Activated CD4-positive, alpha-beta T cell treated with anti-CD3 and anti-CD28 coated beads, Interleukin-2, Interleukin-6, amounts not matched to agents 100 ng/mL and 50 ng/mL, durations not matched to agents 16 hours and 8 hours (primary cell): ENCODE measurements at places on chromosomes 6 and 20.
A peak's percentile ranks its signal among the peaks of the same experiment; 100 is the strongest.

DNA sequence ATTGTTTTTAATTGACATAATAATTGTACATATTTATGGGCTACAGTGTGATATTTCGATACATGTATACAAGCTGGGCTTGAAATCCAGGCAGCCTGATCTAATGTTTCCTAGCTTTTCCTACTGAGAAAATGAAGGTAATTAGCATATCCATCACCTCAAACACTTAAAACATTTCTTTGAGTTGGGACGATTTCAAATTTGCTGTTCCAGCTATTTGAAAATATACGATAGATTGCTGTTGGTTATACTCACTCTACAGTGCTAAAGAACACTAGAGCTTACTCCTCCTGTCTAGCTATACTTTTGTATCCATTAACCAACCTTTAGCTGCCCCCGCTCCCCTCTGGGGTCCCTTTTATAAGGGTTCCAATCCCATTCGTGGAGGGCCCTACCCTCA is 4.7 kb downstream of the LHFPL5 start:
- no peak for DNase-seq

GRCh38 chr20:43838703-43839060 is 76.0 kb upstream of the TOX2 start:
- DNase-seq = peak; percentile 55

GRCh38 chr20:38589967-38590675 is 9.1 kb downstream of the ADIG start:
- no peak for DNase-seq

GRCh38 chr6:2643935-2644539 is 106.7 kb downstream of the MYLK4 start:
- DNase-seq = no peak

GRCh38 chr20:53935344-53936084 is 134.9 kb downstream of the BCAS1 start:
- DNase-seq = no peak

DNA sequence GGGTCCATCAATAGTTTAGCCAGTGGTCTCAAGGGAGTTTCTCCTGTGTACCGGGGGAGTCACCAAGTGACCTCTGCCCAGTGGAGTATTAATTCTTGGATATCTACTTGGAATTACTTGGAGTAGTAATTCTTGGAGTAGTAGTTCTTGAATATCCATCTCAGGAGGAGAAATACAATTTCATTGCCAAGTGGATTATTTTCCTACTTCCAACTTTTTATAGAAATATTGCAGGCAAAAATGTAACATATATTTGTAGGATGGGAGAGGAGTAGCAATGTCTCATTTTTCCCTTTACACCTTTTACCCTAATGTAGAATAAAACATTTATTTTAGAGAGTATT is 91.6 kb upstream of the FAM184A start:
- no peak for DNase-seq

- DNase-seq = no peak
Observed at GRCh38 chr20:38275815-38276550, 15.4 kb upstream of the KIAA1755 start.

- DNase-seq = no peak
Observed at GRCh38 chr6:7106215-7106751, 1.5 kb upstream of the RREB1 start.

GRCh38 chr20:41370176-41370575 is 3.6 kb upstream of the EMILIN3 start:
- DNase-seq = no peak

DNA sequence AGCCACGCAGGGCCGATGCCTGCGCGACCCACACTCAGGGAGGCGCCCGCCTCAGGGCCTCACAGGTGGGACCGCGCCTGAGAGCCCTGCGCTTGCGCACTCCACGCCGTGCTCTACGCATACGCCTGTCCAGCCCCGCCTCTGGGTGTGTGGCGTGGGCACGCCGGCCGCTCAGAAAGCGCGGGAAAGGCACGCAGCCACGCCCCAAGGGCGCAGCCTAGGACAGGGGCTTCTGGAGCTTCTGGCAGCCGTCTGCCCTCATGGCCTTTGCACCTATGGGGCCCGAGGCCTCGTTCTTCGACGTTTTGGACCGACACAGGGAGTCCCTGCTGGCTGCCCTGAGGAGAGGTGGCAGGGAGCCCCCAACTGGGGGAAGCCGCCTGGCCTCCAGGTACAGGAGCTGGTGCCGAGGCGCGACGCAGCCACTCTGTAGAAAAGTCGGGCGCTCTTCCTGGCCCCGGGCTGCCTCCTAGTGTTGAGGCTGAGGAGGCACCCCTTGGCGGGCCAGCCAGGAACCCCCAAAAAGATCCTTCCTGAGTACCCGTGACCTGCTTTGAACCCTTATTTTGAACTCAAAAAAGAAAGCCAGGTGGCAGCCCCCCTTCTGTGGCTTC is at the start of gene SPO11:
Gene SPO11, plus strand, starts transcription at position 196 of the 614 bp plus-strand sequence. Its CDS starts 65 bp downstream, at position 261.
- no peak for DNase-seq

DNA sequence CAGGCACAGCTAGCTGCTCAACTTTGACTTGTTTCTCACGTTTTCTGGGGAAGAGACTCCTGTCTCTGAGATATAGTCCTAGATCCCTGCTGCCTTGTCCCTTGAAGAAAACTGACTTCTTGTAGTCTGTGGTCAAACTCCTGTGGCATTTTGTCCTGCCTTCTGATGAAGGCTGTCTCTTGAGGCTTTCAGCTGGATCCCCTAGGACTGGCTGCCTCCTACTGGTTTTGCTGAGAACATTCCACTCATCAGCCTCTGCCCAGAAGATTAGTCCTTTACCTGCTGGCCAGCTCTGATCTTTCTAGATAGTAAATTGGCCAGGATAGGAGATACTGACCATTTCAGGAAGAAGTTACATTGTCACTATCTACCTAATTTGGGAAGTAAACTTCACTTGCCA is 71.9 kb upstream of the CNR1 start:
- peak; percentile 4 for DNase-seq

- DNase-seq = no peak
Observed at GRCh38 chr6:109088995-109089394, 5.7 kb downstream of the SESN1 start.

DNA sequence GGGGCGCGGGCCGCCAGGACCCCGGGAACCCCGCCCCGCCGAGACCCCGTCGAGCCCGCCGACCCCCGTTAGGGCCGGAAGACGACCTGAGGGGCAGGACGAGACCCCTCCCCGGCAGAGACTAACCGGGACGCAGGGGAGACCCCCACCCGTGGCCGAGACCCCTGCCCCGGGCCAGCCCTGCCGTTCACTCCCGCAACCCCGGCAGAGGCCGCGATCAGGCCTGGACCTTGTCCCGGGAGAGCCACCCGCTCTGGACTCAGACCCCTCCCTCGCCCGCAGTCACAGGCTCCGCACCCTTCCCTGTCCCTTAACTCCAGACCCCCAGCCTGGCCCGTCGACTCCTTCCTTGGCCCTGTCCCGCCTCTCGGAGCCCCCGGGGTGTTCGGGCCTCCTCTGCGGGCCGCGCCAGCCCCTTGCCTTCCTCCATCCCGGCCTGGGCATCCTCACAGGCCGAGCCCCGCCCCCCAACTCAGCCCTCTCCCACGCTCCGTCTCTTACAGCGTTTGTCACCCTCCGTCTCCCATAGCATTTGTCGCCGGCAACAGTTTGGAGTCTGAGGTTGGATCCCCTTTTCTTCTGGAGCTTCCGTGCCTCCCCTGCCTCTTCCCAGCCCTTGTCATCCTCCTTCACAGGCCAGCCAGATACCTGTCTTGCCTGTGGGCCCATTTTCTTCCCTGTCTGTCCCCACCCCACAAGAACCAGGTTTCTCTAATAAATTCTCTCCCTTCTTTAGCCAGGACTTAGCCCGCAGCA is 569 bp downstream of the TCEA2 start:
- DNase-seq = no peak

- DNase-seq = no peak
Observed at GRCh38 chr6:128078276-128078675, 177.4 kb upstream of the THEMIS start.

DNA sequence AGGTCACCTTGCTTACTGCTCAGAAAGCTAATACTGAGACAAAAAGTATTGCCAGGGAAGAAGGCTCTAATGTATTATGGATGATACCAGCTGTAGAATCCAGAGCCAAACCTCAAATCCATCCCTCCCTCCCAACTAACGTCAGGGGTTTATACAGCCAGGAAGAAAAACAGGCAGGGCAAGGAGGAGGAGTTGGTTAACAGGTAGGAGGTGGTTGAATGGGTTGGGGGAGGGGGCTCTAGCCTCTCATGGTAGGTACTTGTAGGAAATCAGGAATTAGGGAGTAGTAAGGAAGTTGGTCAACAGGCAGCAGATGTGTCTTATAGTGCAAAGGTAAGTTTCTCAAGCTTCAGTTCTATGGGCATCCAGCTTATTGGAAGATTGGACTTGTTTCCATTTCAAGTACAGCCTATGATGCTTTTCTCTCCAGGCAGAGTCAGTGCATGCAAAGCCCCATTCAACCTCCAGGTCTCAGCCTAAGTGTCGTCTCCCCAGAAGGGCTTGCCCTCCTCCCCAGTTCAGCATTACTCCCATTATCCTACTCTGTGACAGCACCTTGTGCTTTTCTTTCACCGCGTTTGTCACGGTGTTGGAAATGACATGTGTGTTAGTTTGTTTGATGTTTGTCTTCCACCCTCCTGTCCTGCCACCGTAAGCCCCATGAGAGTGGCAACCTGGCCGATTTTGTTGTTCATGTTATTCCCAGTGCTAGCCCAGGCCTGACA is 38.1 kb downstream of the PNLDC1 start:
- DNase-seq = no peak

GRCh38 chr6:145051661-145052060 is 683.7 kb downstream of the EPM2A start:
- no peak for DNase-seq

DNA sequence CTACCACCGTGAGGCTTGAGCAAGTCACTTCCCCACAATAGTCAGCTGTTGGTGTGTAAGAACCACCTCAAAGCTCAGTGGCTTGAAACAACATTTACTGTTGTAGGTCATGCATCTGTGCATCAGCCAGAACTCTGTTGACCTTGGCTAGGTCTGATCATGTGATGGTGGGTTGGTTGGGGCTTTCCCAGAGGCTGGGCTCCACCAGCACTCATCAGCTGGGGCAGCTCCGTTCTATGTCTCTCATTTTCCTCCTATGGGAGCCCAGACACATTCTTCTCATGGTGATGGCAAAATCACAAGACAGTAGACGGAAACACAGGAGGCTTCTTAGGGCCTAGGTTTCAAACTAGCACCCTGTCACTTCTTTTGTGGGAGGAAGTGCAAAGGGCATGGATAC is 42.8 kb upstream of the PSMF1 start:
- no peak for DNase-seq

DNA sequence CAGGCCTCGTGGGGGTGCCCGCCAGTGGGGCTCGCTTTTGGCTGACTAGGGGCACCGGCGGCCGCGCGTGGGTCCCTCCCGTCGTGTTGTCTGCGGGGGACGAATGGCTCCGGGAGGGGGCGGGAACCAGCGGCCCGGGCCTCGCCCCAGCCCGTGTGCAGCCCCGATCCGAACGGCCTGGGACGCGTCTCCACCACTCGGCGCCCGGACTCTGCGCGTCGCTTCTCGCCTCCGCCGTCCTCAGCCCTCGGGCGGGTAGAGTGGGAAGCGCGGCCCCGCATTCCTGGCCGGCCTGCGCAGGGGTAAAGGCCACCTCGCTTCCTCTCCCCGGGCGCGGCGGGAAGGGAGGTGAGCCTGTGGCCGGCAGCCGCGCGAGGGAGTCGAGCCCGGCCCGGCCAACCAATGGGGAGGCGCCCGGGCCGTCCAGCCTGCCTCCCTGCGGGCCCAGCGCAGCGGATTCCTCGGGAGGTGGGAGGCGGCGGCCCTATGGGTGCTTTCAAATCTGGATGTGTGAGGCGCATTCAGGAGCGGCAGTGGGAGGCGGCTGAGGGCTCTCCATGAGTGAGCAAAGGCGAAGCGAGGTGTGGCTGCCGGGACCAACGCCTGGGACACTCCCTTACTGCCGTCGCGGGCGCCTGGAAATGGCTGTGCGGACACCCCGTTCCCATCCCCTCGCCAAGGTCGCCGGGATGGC is 1.1 kb upstream of the ZBTB46 start:
- DNase-seq = no peak

DNA sequence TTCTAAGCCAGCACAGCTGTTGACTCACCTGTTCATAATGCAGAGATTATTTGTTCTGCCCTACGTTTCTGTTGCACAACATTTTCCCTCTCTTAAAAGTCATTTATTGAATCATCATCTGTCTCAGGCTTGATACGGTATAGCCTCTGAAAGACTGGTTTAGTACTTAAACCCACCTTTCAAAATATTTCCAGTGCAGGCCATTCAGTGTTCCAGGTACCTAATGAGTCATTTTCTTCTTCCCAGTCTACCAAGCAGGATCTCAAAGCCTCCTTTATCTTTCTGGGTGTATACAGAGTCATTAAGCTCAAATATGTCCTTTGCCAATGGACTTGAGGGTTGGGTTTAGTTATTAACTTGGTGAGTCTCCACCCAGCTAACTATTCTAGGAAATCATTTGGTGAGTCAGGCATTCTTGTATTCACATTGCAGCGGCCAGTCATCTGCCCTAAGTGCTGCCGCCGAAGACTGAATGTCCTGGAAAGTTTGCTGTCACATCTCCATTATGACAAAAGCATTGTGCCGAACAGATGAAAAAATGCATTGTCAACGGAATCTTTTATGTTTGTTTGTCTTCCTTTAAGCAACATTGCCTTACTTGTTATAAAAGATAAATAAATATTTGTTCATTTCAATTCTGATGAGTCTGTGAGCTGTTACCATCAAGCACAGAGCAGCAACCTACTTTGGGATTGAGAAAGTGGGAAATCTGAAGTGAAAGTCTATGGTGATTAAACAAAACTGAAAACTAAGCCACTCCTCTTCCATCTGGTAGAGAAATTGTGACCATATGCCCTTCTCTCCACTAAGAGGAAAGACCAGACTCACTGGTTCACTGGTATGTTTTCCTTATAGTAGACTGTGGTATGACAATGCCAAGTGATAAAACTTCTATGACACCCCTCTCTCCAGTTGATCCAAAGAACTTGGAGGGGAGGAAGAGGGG is 14.3 kb upstream of the FAM135A start:
- no peak for DNase-seq

DNA sequence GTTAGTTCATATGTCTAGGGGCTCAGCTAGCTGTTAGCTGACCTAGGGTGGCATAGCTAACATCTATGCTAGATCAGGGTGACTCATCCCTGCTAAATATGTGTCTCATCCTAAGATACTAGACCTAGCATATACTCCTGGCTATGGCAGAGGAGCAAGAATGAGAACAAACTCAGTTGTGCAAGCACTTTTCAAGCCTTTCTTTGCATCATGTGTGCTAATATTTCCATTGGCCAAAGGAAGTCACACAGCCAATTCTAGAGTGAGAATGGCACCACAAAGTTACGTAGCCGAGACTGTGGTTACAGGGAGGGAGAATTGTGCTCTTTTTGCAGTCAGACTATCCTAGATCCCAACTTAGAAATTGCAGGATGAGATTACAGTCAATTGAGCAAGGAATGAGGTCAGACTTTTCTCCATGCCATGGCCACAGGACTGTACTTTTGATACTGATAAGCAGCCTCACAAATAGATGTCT is 78.7 kb downstream of the PLCB4 start:
- DNase-seq = no peak

DNA sequence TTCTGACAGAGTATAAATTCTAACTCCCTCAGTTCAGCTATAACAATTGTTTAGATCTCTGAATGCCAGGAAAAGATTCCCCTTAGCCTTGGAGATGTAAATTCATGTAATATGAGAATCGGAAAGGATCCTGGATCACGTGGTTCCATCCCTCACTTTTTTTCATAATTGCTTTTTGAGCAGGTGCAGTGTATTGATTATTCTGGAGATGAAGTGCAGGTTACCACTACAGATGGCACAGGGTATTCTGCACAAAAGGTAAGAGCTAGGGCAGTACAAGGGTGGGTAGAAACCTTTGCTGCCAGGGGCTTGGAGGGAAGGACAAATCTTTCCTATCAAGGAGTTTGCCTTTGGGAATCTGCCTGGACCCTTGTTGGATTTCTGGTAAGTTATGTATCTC is 52.7 kb downstream of the KDM1B start:
- no peak for DNase-seq

GRCh38 chr6:1068068-1068467 is 243.8 kb upstream of the FOXQ1 start:
- no peak for DNase-seq
